ENCODE measurements at places on chromosomes 2 and 18. TPM values are rescaled to one million over a fixed set of nuclear protein-coding genes. Genes with fewer than 3 reads are reported as not detected.

Gene RIT2
- not detected for total RNA-seq

DNA sequence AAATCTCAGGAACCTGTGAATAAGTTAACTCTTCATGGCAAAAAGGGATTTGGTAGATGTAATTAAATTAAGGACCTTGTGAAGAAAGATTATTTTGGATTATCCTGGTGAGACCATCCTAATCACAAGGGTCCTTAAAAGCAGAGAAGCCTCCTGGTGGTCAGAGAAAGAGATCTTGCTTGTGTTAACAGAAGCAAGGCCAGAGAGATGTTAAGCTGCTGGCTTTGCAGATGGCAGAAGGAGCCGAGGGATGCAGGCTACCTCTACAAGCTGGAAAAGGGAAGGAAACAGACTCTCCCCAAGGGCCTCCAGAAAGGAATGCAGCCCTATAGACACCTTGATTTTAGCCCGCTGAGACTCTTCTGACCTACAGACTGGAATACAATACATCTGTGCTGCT, 197.0 kb downstream of the STK39 start:
- DNase-seq = no peak

GRCh38 chr2:131425231-131425941, 50.5 kb upstream of the TUBA3D start:
- DNase-seq = no peak

GRCh38 chr2:8697190-8697589, 15.3 kb downstream of the ID2 start:
- DNase-seq = no peak

GRCh38 chr2:189287982-189288521, 108.5 kb upstream of the COL5A2 start:
- DNase-seq = no peak

- DNase-seq = no peak
Observed at GRCh38 chr2:170823088-170823897, 6.6 kb downstream of the GAD1 start.
